NB4 (cell line): ENCODE measurements at places on chromosomes 4 and X.

DNA sequence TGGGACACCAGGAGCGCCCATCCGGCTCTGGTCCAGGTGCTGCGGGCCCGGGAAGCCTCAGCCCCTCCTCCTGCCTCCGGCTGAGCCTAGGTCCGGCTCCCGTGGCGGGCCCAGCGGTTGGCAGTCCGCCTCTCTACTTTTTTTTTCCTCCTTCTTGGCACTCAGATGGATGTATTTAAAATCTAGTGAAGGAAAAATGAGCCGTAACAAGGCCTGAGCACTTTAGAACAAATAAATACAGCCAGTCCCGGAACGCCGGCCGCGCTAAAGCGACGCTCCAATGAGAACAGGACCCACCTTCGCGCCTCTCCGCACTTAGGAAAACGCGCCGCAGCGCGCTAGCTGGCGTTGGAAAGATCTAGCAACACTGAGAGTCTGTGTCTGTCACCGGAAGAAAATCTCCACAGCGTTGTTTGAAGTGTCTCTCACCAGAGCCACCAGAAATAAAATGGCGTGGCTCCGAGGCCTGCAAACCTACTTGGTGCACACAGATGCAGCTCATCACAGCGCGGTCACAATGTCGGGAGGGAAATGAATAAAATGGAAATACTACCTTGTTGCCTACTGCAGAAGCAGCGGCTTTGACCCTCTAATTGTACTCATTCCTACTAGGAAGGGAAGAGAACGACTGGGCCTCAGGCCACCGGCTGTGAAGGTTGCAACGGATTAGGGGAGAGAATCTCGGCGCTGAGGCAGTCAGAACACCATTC, 4.7 kb downstream of the NEUROG2 start:
- no peak for DNase-seq

- DNase-seq, result no peak
These were observed 115.0 kb upstream of the KCNIP4 start for GRCh38 chr4:22063613-22064012.

DNA sequence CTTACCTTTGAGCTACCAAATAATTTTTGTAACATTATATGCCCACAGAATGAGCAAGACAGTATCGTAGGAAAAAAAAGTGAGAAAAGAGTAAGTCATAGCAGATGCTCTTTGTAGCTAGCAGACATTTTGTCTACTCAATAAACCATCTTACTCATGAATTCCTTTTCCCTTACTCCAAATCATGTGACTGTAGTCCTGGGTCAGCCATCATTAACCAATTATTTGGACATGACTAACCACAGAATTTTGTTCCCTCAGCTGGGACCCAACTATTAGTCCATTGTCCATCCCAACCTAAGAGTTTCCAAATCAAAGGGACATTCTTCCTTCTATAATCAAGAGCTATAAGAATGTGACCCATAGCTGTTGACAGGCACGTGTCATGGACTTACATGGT, 11.4 kb downstream of the UBE2D3 start:
- no peak for DNase-seq

GRCh38 chr4:89142691-89143669, 31.6 kb downstream of the TIGD2 start:
- DNase-seq, result no peak

- DNase-seq, result no peak
These were observed 88.9 kb upstream of the TFDP3 start for GRCh38 chrX:133307094-133307493.

DNA sequence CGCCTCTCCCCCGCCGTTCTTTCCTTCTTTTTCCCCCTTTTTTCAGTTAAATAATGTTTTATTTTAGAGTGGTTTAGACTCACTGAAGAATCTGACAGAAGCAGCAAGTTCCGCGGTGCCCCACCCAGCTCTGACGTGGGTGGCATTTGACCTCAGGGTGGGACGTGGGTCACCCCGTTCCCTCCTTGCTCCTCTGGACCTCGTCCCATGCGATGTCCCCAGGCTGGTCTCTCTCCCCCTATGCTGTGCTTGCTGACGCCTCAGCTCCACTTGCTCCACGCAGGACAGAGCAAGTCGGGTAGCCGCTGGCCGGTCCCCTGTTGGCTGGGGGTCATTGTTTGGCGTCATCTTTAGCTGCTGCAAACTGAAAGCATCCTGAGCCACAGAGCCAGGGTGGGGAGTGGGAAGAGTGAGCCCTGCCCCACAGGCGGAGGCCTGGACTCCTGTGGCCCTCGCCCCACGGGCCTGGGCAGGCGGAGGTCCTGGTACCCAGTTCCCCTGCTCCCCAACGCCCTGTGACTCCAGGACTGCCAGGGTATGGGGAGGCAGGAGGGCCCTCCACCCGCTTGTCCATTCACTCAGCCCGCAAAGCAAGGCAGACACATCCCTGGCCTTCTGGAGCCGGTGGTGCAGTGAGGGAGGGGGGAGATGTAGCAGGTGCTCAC, 30.8 kb downstream of the TRMT44 start:
- DNase-seq, result no peak
